ENCODE measurements at places on chromosomes 5 and 9. TPM values are rescaled to one million over a fixed set of nuclear protein-coding genes. Genes with fewer than 3 reads are reported as not detected.

LHX2 gene
- polyA plus RNA-seq = 1.1 TPM

SPRY4 gene
- polyA plus RNA-seq = 17.8 TPM

HDAC3 gene
- polyA plus RNA-seq = 53.6 TPM

PCDHGA9 gene
- 0.67 TPM for polyA plus RNA-seq

SNCAIP gene
- 3.5 TPM for polyA plus RNA-seq

SHISAL2B gene
- 0.27 TPM for polyA plus RNA-seq

FAM151B gene
- 1.1 TPM for polyA plus RNA-seq

PDE6A gene
- polyA plus RNA-seq = not detected

IFNA5 gene
- polyA plus RNA-seq = not detected

KCNT1 gene
- polyA plus RNA-seq = 1.0 TPM

SLC34A1 gene
- polyA plus RNA-seq = not detected

BSPRY gene
- polyA plus RNA-seq = 25.1 TPM

LCN1 gene
- polyA plus RNA-seq = not detected

BHMT2 gene
- 21.7 TPM for polyA plus RNA-seq

MYMK gene
- not detected for polyA plus RNA-seq

NIPAL4 gene
- polyA plus RNA-seq = 0.30 TPM

Data from adipose tissue (tissue), 3 donors.